ENCODE measurements at places on chromosomes 12 and 14. TPM values are rescaled to one million over a fixed set of nuclear protein-coding genes. Genes with fewer than 3 reads are reported as not detected.

The ANKRD33 gene
- not detected for total RNA-seq

DNA sequence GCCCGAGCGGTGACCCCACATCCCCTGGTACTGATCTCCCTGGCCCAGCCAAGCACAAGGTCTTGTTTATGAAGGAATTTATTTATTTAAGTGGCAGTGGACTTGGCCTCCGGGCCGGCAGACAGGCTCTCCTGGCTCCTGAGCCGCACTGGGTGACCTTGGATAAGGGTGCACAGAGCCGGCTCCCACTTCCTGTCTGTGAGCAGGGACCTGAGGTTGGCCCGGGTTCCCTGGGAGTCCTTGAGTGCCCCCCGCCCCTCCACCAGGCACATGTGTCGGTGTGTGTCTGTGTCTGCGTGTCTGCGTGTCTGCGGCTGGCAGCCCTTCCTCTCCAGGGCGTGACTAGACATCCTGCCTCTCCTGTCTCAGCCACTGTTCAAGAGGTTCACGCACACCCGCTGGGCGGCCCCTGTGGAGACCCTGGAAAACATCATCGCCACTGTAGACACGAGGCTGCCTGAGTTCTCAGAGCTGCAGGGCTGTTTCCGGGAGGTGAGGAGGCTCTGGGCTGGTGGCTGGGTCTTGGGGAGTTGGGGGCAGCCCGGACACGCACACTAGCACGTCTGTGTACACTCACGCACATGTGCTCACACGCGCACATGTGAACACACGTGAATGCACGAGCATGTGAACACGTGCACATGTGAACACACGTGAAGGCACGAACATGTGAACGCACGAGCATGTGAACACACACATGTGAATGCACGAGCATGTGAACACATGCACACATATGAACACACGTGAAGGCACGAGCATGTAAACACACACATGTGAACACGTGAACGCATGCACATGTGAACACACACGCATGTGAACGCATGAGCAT lies 9.3 kb downstream of the TNFAIP2 start:
- no peak for DNase-seq

The HOTAIR gene
- total RNA-seq, result not detected

DNA sequence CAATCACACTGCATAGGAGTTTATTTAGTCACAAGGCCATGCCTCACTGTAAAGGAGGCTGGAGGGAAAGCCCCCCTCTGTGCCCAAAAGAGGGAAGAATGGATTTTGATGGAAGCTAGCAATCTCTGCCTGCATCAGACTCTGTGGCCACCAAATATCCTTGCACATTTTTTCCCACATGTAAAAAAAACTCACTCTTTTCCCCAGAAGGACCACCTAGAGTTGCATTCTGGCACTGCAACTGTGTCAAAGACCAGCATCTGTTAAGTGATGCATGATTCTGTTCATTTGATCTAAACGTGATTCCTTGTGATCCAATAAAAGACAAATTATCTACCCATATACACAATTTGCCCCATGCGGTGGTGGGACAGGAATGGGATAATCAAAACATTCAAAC lies 8.0 kb downstream of the RHOJ start:
- no peak for DNase-seq

DNA sequence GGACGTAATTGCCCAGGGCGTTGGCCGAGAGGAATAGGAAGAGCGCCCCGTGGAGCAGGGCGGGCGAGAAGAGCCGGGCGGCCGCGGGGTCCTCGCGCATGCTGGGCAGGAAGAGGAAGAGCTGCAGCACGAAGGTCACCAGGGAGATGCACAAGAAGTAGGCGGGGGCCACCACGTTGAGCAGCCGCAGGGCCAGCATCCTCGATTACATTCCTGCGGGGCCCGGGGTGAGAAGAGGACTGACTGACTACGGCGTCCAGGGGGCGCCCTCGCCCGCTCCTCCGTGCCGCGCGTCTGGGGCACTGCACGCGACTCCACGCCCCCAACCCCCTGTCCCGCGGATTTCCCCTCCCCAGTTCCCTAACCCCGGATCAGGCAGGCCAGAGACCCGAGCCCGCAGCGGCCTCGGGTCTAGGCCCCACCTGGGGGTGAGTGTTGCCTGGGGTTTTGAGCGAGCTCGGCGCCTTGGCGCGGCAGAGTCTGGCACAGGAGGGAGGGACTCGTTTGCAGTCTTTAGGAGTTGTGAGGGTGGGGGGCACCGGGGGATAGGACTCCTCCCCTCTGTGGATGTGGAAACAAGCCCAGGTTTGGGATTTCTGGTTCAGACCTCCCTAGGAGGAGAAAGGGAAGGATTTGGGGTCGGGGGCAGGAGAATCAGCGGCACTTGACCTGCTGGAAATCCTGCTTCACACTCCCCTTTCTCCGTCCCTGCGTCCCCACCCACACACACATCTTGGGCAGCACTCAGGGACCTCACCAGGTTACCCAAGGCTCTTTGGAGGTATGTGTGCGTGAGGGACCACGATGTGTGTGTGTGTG lies 1.8 kb downstream of the ZDHHC22 start:
- DNase-seq, result peak; percentile 61

- DNase-seq, result no peak
Observed at GRCh38 chr14:20659813-20660395, 18.4 kb upstream of the OR6S1 start.

DNA sequence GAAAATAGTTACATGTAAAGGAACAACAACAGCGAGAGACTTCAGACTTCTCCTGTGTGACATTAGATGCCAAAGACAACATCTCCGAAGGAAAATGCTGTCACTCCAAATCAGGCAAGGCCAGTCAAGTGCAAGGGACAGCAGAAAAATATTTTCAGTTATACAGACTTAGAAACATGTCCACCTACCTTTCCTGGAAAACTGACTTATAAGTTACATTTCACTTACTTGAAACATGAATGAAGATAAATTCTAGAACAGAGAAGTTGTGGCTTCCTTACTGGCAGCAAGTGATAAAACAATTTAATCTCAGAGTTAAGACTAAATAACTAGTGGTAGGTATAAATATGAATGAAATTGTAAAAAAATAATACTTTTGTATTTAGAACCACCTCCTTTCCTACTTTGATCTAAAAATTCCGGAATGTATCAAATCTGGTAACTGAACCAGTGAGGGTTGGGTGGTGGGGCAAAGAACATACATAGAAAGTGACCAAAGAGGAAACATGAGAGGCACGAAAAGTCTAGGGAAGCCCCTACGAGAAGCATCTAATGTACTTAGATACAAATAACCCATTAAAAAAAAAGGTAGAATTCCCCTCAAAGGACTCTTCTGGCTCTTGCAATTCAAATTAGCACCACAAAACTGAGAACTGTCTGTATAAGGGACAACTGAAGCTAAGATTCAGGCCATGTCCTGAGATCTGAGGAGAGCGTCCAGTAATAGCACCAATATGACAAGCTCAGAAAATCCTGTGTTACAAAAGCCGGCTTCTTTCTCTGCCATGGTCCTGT lies 21.2 kb downstream of the MTHFD1 start:
- DNase-seq, result no peak

- no peak for DNase-seq
Observed at GRCh38 chr14:22845821-22846625, 9.6 kb downstream of the MMP14 start.

The HOXC10 gene
- total RNA-seq, result not detected

GRCh38 chr12:112126911-112127310 lies 1.6 kb downstream of the TRAFD1 start:
- DNase-seq, result no peak

DNA sequence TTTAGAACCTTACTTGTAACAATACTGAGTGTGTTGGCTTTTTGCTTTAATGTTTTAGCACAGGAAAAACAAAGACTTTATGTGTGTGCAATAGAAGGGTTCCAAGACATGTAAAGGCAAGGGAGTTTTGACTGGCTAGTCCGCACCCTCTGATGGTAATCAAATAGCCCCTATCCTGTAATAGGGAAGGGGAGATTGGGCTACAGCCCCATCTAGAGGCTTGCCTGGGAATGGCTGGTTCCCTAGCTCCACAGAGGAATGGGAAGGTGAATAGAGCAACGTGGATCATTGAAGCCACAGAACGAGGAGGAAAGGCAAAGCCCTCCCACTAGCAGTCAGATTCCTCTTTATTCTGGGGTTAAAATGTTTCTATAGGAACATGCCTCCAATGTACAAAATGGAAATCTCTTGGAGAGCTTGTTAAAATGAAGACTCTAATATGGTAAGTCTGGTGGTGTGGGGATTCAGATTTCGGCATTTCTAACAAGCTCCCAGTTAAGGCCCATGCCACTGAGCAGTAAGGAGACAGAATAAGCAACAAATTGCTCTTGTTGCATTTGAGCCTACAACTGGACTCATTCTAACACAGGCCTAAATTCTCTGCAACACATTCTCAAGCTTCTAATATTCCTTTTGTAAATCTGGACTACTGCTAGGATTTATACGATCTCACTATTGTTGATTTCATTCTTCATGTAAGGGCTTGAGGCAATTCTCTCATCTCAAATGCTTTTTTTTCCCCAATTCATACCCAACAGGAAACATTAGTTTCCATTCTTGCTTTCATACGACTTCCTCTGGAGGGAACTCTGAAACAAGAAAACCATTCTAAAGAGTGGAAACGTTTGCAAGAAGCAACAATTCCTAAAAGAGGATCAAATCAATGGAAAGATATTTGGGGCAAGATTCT lies 57.1 kb downstream of the NIN start:
- no peak for DNase-seq

The LRFN5 gene
- not detected for total RNA-seq

- no peak for DNase-seq
Observed at GRCh38 chr14:81161088-81161487, 59.7 kb downstream of the GTF2A1 start.

DNA sequence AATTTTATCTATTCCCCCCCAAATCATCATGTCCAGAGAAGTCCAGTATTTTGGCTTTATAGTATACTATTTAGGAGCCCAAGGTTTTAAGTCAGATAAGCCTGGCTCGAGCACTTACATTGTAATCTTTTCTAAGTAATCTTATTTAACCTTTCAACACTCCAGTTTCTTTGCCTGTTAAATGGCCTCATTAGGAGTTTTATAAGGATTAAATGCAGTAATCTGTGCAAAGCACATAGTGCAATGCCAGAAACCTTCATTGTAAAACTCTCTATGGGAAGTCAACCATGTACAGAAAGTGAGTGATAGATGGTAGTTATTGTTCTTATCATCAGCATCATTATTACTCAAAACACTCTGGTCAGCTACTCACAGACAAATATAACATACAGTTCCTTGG lies 1330.4 kb downstream of the SLC16A7 start:
- DNase-seq, result no peak

DNA sequence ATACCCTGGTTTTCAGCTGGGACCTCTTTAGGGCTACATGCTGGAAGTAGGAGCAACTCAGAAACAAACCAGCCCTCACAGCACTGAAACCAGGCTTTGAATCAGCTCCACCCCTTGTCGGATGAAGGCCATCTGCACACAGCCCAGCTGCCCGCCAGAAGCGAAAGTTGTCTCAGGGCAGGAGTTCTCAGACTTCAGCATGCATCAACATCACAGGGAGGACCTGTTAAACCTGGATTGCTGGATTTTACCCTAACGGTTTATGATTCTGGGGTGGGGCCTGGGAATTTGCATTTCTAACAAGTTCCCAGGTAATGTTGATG lies 10.9 kb downstream of the SYNDIG1L start:
- no peak for DNase-seq

- DNase-seq, result no peak
Observed at GRCh38 chr12:2739832-2740641, 54.7 kb upstream of the FKBP4 start.

GRCh38 chr14:89798212-89798773 lies 156.2 kb downstream of the EFCAB11 start:
- no peak for DNase-seq

- DNase-seq, result no peak
Observed at GRCh38 chr14:68607081-68607866, 185.6 kb downstream of the ZFP36L1 start.

The RFLNA gene
- not detected for total RNA-seq

The VRTN gene
- not detected for total RNA-seq

GRCh38 chr14:99484106-99484505 lies 2.9 kb downstream of the CCNK start:
- no peak for DNase-seq

DNA sequence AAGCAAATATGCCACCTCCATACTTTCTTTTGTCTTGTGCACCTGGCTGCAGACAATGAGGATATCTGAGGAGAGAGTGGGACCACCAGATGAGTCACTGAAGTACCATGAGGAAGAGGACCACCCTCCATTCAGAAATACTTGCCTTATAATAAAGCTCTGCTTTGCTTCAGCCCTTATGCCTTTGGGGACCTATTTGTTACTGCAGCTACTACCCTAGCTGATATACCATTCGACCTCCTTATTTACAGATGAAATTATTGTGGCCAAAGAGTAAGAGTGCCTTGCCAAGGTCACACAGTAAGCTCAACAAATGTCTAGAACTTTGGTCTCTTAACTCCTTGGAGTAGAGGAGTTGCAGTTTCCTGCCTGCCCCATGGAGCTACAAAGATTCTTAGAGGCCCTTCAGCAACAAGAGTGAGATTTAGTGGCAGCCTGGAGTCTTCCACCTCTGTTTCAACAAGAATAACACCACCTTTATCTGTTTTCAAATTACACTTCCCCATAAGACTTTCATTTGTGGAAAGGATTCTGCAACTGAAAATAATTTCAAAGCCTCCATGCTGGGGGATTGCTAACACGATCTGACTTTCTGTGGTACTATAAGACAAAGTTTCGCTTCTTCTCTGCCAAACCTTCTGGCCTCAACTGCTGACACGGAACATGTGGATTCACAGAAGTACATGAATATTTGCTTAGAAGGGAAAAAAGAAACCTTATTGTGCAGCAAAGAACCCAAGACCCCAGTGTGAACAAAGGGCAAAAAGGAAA lies 3.6 kb downstream of the CMKLR1 start:
- DNase-seq, result no peak

- no peak for DNase-seq
Observed at GRCh38 chr14:71410578-71411284, 503.5 kb downstream of the PCNX1 start.

DNA sequence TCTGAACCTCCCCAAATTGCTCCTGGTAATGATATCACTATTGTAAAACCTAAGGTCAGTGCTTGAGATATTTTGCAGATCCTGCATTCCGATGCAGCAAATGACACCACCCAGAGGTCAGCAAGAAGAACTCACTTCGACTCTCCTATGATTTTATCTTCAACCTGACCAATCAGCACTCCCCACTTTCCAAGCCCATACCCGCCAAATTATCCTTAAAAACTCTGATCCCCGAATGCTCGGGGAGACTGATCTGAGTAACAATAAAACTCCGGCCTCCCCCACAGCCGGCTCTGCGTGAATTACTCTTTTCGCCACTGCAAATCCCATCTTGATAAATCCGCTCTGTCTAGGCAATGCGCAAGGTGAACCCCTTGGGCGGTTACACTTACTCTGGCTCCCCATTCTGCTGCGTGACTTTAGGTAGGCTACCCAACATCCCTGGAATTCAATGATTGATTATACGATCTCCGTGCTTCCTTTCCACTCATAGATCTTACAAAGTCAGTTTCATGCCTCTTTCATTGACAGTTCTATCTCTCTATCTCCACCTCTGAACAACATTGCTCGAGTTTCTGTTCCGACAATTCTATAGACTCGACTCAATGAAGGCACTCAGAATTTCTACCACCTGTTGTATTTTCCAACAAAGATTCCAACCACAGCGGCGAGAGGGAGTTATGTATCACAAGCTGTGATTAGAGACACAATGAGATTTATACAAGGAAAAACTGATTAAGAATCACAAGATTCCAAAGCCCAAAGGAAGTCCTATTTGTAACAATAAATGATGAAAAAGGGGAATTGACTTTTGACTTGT lies 939 bp downstream of the NPC2 start:
- DNase-seq, result no peak

The IAPP gene
- total RNA-seq, result not detected

The ANO4 gene
- total RNA-seq, result not detected

The ACOT2 gene
- 13.8 TPM for total RNA-seq

GRCh38 chr14:72332046-72332445 lies 399.8 kb downstream of the RGS6 start:
- DNase-seq, result no peak

Data from activated naive CD8-positive, alpha-beta T cell treated with anti-CD3 and anti-CD28 coated beads for 36 hours (primary cell).